ENCODE measurements at places on chromosomes 2 and 18. TPM values are rescaled to one million over a fixed set of nuclear protein-coding genes. Genes with fewer than 3 reads are reported as not detected.
A peak's percentile ranks its signal among the peaks of the same experiment; 100 is the strongest.

DNA sequence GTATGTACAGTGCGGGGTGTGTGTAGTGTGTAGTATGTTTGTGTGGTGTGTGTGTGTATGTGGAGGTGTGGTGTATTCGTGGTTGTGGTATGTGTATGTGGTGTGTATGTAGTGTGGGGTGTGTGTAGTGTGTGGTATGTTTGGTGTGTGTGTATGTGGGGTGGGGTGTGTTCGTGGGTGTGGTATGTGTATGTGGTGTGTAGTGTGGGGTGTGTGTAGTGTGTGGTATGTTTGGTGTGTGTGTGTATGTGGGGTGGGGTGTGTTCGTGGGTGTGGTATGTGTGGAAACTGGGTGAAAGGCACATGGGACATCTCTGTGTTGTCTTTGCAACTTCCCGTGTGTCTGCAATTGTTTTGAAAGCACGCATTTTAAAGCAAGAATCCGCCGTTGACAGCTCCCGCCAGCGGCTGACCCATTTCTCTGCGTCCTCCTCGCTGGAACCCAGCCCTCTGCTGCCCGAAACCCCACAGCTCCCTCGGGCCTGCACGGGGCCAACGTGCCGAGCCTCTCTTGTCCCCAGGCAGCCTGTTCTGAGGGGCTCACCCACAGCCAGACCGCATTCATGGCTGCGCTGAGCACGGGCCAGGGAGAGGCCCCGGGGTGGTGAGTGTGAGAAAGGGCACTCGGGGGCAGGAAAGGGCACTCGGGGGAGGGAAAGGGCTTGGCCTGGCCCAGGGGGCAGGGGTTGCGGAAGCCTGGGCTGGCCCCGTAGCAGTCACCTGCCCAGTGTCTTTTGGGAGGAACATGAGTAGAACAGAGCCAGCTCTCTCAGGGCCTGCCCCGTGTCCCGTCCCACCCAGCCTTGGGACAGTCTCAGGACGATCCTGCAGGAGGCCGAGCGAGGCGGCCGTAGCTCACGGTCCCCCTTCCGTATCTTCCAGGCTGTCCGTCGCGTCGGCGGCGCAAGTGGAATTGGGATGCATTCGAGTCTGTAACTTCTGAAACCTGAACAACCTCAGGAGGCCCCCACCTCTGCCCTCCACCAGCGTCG, 61.4 kb downstream of the TWIST2 start:
- no peak overlapping the region for H3K4me3 ChIP-seq
- no peak for DNase-seq
- no peaks in the 10 kb centered on the region for H3K36me3 ChIP-seq
- H3K27me3 ChIP-seq: no peaks in the 10 kb centered on the region
- H3K27ac ChIP-seq: no peak overlapping the region

- peak overlapping the region; percentile 90 for H3K27ac ChIP-seq
- H3K4me1 ChIP-seq: peaks cover 21% of the 10 kb centered on the region
- no peaks in the 10 kb centered on the region for H3K36me3 ChIP-seq
- peak overlapping the region; percentile 9 for H3K4me3 ChIP-seq
- H3K27me3 ChIP-seq: no peaks in the 10 kb centered on the region
- peak; percentile 66 for DNase-seq
Measured at GRCh38 chr18:68796936-68797690, 767 bp upstream of the CCDC102B start.

DNA sequence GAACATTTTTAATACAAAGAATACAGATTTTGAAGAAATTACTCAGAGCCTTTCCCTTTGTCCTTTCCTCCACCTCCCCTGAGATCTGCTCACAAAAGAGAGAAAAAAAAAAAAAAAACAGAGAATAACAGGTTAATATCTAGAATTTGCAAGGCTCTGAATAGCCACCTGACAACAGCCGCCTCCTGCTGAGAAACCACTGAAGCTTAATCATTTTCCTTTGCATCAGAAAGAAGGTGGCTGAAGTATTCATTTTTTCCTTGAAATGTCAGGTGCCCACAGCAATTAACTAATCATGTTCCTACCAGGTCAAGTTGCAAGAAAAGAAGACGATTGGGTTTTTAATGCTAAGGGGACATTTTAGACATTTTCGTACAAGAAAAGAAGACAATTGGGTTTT, 21.2 kb downstream of the CNTNAP5 start:
- no peak overlapping the region for H3K4me3 ChIP-seq
- H3K36me3 ChIP-seq: no peaks in the 10 kb centered on the region
- H3K4me1 ChIP-seq: no peaks in the 10 kb centered on the region
- no peak for DNase-seq
- H3K27ac ChIP-seq: no peak overlapping the region

The B3GNT7 gene
- 11.0 TPM for total RNA-seq

The CFC1 gene
- total RNA-seq: not detected

DNA sequence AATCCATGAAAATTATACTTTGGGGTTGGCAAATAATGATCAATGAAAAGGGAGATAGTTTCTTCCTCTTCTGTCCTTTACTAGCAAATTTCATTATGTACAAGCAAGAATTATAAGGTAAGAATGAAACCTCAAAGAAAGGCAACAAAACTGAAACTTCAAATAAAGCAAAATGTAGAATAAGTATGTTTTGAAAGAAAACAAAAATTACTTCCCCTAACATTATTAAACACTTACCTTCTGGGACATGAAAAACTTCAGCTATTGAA, 29.4 kb downstream of the THADA start:
- H3K4me1 ChIP-seq: no peaks in the 10 kb centered on the region
- DNase-seq: no peak
- H3K27me3 ChIP-seq: no peaks in the 10 kb centered on the region
- no peak overlapping the region for H3K27ac ChIP-seq
- H3K4me3 ChIP-seq: no peak overlapping the region

DNA sequence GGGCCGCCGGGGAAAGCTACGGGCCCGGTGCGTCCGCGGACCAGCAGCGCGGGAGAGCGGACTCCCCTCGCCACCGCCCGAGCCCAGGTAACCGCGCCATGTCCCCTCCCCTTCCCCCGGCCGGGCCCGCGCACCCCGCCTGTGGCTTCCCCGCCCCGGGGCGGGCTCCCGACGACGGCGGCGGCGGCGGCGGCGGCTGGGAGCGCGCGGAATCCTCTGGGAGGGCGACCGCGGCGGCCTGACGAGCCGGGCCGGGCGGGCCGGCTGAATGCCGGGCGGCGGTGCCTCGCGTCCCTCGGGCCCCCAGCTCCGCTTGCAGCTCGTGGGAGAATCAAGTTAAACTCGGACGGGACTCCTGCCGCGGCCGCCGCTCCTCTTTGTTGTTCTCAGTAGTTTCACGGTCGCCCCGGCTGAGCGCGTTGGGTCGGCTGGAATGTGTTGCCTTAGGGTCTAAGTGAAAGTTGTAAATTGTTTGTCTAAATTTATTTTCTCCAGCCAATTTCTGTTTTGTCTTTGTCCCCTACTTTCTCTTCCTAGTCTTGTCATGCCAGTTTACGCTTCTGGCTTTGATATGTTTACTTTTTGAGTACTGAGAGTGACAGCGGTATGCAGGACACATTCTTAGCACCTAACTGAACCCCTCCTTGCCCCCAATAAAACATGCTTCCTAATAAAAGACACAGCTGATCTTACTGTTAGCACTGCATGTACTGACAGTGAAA, 685 bp downstream of the SMAD4 start:
- H3K36me3 ChIP-seq: no peaks in the 10 kb centered on the region
- no peaks in the 10 kb centered on the region for H3K27me3 ChIP-seq

The DNAJC5G gene
- total RNA-seq: not detected

The PDE1A gene
- total RNA-seq: not detected

GRCh38 chr2:107354175-107354574, 468.2 kb upstream of the ST6GAL2 start:
- no peak overlapping the region for H3K27ac ChIP-seq
- no peaks in the 10 kb centered on the region for H3K36me3 ChIP-seq
- DNase-seq: no peak
- H3K4me3 ChIP-seq: no peak overlapping the region
- H3K27me3 ChIP-seq: peaks cover 65% of the 10 kb centered on the region
- no peaks in the 10 kb centered on the region for H3K4me1 ChIP-seq

DNA sequence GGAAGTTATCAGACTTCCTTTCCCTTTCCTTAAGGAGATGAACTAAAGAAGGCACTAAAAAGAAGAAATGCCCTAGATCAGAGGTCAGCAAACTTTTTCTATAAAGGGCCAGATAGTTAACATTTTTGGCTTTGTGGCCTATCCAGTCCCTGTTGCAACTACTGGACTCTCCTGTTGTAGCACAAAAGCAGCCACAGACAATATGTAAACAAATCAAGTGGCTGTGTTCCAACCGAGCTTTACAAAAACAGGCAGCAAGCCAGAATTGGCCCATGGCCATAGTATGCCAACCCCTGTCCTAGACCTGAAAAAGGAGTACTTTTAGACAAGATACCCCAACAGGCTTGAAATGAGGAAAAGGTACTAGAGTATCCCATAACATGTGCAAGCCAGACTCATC, 10.9 kb downstream of the NHEJ1 start:
- H3K4me1 ChIP-seq: no peaks in the 10 kb centered on the region
- no peak overlapping the region for H3K4me3 ChIP-seq
- H3K27me3 ChIP-seq: no peaks in the 10 kb centered on the region

DNA sequence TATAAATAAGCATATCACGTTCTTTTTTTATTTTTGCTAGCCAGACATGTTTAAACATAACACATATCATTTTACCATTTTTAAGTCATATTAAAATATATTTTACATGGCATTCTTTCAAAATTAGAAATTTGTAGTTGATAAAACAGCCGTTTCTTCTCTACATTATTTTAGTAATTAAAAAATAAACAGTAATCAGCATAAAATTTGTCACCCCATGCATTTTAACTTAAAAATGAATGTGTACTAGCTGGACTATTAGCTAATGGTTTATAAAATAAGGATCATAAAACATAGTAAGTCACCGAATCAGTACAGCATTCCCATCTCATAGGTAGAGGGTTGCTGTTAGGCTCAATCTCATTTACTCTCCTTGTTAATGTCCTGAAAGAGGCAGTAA, 433.8 kb downstream of the LRP1B start:
- no peaks in the 10 kb centered on the region for H3K4me1 ChIP-seq
- no peak overlapping the region for H3K4me3 ChIP-seq
- DNase-seq: no peak
- H3K36me3 ChIP-seq: no peaks in the 10 kb centered on the region
- no peaks in the 10 kb centered on the region for H3K27me3 ChIP-seq

The TWIST2 gene
- total RNA-seq: 5.8 TPM

The MC4R gene
- total RNA-seq: not detected

The ZNF521 gene
- total RNA-seq: 0.04 TPM

The VWA3B gene
- total RNA-seq: not detected

GRCh38 chr2:46067501-46068305, 229.5 kb upstream of the EPAS1 start:
- H3K4me1 ChIP-seq: peaks cover 20% of the 10 kb centered on the region
- no peaks in the 10 kb centered on the region for H3K27me3 ChIP-seq
- H3K36me3 ChIP-seq: no peaks in the 10 kb centered on the region
- peak overlapping the region; percentile 37 for H3K4me3 ChIP-seq
- peak; percentile 64 for DNase-seq
- H3K27ac ChIP-seq: peak overlapping the region; percentile 32

- H3K4me1 ChIP-seq: peaks cover 18% of the 10 kb centered on the region
- H3K36me3 ChIP-seq: no peaks in the 10 kb centered on the region
- H3K27ac ChIP-seq: no peak overlapping the region
- H3K4me3 ChIP-seq: no peak overlapping the region
Measured at GRCh38 chr2:134441153-134441863, 187.4 kb downstream of the MGAT5 start.

The GALNT13 gene
- 2.6 TPM for total RNA-seq

The C2orf80 gene
- total RNA-seq: not detected

DNA sequence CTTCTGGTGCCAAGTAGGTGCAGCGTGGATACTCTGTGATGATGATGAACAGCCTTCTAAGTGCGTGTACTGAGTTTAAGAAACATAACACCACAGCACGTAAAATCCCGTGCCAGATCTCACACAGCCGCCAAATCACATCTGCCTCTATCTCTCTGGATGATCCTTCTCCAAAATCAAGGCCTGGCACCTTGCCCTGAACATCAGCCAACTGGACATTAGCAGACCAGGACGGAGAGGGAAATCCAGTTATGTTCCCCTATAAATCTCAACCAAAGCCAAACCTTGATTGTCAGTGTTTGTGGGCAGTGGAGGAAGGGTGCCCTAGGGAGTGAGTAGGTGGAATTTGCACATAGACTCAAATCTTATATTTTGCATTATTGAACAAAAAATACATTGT, 164.3 kb downstream of the MIB1 start:
- no peaks in the 10 kb centered on the region for H3K36me3 ChIP-seq
- no peak overlapping the region for H3K27ac ChIP-seq
- DNase-seq: peak; percentile 9
- H3K27me3 ChIP-seq: no peaks in the 10 kb centered on the region

DNA sequence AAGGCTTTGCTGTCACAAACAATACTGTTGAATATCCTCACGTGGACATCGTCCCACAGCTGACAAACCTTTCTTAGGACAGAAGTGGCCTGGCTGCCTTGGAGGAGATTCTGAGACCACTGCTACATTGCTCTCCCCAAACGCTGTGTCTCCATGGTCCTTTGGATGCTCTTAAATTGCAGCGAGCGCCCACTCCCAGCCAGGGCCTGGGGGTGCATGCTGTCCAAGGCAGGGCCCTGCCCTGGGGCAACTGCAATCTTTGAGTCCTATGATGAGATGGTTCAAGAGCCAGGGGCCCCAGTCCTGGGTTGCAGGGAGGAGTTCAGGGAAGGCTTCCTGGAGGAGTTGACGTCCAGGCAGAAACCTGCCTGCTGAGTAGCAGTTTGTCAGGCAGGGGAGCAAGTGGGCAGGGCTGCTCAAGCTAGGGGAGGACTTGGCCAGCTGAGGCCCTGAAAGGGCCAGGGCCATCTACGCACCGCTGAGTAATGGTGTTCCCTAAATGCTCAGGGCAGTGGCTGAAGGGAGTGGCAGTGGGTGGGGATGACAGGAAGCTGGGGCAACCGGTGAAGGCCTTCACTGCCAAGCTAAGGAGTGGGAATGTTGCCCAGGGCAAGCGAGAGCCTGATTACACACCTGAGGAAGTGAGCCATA, 10.8 kb upstream of the SDC1 start:
- no peaks in the 10 kb centered on the region for H3K36me3 ChIP-seq
- H3K27ac ChIP-seq: peak overlapping the region; percentile 84
- H3K4me3 ChIP-seq: no peak overlapping the region
- peaks cover 58% of the 10 kb centered on the region for H3K4me1 ChIP-seq
- DNase-seq: peak; percentile 99
- H3K27me3 ChIP-seq: no peaks in the 10 kb centered on the region

DNA sequence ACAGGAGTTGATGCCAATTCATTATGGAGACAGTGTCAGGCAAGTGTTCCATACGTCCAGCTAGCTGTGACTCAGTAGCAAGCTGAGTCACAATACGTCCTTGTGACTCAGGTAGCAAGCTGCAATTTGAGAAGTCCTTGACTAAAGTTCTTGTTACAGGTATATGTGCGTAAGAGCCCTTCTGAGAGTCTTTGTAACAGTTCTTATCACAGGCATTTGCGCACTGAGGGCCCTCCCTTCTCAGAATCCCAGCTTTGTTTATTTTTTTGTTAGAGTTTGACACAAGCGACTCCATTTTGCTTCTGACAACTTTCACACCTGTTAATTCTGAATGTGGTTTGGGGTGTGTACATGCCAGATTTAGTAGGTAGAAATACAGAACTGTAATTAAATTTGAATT, 20.1 kb upstream of the ACMSD start:
- no peak overlapping the region for H3K4me3 ChIP-seq
- peak overlapping the region; percentile 98 for H3K27ac ChIP-seq
- peak; percentile 95 for DNase-seq

- H3K4me1 ChIP-seq: no peaks in the 10 kb centered on the region
- DNase-seq: no peak
- H3K27me3 ChIP-seq: no peaks in the 10 kb centered on the region
- no peak overlapping the region for H3K27ac ChIP-seq
- no peak overlapping the region for H3K4me3 ChIP-seq
Measured at GRCh38 chr2:155266583-155266982, 568.1 kb downstream of the KCNJ3 start.

All from PC-3 (cell line).